Fibroblast of skin of right quadriceps (primary cell): ENCODE measurements at places on chromosomes 3 and 15.

DNA sequence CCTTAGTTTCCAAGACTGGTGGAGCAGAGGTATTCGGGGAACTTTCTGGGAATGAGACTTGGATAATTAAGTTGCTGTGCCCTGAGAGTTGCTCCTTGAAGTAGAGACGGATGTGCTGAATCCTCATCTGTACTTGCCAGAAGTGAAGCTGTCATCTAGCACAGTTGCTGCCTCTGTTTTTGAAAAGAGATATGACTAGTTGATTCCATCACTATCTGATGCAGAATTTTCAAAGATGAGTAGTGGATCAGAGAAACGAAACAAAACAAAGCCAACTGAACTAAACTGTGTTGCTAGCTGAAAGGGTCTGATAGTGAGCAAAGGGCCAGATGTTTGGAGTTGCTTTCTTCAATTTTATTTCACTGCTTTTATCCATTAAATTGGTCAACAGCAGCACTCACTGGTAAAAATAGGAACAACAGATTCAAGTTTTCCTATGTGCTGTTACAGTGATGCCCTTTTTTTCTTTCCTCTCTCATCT, 52.7 kb downstream of the MITF start:
- peak; percentile 42 for DNase-seq

- DNase-seq: no peak
Measured at GRCh38 chr3:13883681-13884080, 3.8 kb upstream of the WNT7A start.

GRCh38 chr3:171334465-171334811, 125.8 kb downstream of the TNIK start:
- no peak for DNase-seq

DNA sequence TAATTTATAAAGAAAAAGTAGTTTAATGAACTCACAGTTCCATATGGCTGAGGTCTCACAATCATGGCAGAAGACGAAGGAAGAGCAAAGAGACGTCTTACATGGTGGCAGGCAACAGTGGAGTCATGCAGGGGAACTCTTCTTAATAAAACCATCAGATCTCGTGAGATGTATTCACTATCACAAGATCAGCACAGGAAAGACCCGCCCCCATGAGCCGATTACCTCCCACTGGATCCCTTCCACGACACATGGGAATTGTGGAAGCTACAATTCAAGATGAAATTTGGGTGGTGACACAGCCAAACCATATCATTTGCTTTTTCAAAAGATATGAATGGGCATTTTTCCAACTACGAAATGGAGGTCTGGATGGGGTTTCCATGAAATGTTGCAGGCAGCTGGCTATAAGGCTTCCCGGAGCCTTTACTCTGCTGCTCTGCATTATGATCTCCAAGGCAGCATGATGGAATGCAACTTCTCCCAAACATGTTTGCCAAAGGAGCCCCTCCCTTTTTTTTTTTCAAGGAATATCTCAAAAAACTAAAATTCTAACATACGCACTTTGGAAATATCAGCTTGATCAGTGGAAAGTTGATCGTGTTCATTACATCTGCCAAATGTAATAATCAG, 189.7 kb downstream of the MEX3B start:
- no peak for DNase-seq

DNA sequence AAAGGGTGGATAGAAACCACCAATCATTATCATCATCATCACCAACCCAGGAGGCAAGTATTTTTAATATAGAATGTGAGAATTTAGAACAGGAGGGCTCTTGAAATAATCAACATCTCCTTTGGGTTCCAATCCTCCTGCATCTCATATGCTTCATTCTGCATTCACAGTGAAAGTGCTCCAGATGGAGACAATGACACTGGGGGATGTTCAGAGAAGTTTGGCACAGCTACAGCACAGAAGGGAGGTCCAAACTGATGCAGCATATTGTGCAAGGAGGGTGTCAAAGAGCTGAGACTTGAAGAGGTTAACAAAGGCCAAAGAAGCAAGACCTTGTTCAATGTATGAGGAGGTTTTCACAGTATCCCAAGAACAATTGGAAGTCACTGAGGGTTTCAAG, 767.1 kb downstream of the NTRK3 start:
- DNase-seq: no peak

DNA sequence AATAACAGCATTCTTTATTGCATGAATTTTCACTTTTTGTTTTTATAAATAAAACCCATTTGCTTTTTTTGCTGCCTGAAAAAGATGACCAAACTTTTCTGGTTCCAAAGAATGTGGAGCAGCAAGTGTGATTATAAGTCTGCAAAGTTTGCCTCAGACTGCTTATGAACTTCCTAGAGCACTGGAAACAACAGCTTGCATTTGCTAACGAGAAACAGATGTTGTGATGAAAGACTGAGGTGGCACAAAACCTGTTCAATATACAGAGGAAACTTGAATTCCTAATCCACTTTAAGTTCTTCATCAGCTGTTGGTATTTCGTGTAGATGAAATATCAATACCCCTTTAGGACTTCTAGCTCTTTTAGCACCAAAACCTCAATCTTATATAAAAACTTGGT, 9.3 kb downstream of the ZPLD1 start:
- peak; percentile 42 for DNase-seq

DNA sequence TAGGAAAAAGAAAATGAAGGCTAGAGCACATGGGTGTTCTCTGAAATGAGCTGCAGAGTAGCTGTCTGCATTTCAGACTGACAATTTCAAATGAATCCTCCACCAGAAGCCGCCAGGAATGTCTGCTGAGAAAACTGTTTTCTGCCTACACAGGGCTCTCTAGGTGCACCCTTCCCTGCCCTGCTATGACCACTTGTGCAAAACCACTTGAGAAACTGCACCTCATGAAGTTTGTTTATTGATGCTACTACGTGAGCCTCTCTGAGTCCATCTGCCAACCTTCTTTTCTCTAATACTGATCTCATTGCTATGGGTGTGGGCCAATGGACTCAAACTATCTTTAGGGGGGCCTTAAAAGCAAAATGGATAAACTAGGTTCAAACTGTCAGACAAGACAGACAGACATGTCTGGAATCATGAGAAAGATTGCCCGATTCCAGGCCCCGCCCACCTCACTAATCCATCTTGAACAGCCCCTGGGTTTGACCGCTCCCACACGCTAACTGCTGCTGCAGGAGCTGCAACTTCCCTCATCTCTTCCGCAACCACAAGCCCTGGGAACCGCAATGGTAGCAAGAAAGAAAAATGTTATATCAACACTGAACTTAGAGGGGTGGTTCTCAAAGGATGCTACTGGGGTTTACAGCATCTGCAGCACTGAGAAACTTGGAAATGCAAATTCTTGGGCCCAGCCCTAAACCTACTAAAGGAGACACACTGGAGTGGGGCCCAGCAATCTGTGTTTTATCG, 9.0 kb upstream of the CD47 start:
- no peak for DNase-seq

GRCh38 chr3:30289766-30290165, 316.6 kb upstream of the TGFBR2 start:
- DNase-seq: no peak

DNA sequence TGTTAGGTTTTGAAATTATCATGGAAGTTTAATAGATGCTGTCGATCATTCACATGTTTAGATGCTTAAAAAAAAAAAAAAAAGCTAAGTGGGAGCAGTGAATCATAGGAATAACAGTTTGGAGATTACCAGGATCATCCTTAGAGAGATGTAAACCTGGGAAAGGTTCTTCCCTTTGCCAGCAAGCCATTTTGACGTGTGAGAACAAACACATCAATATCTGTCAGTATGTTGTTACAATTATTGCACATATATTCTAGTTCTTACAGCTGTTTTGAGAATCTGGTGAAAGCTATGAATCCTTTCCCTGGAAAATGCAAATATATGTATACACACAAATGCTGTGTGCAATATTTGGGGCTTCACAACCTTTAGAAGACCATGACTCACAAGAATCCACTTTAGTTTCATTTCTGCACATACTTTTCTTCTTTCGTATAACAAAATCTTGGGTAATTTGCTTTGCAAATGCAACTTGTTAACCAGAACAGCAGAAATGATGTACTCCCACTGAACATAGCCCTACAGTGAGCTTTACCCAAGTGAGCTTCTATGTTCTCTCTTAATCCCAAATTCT, 12.0 kb downstream of the NFKBIZ start:
- peak; percentile 14 for DNase-seq

- DNase-seq: no peak
Measured at GRCh38 chr3:68706536-68706935, 225.8 kb downstream of the TAFA4 start.

- no peak for DNase-seq
Measured at GRCh38 chr3:4850211-4850927, 128.9 kb upstream of the BHLHE40 start.

- no peak for DNase-seq
Measured at GRCh38 chr15:39157882-39158281, 423.0 kb upstream of the THBS1 start.

DNA sequence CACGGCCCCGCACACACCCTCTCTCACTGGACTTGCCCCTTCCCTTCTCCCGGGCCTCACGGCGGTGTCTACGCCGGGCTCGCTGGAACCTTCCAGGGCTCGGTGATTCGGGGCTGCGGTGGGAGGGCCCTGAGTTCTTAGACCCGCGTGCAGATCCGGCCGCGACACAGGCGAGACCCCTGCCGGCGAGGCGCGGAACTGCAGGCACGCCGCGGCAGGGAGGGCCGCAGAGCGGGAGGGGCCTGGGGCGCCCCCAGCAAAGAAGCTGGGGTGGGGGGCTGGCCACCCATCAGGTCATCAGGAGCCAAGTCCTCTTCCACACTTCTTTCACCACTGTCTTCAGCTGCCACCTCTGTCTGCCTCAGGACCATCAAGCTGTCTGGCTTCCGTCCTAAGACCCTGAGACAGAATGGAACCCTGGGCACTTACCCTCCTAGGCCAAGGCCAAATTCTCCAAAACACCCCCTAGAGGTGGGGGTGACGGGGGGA, 164.5 kb downstream of the XXYLT1 start:
- peak; percentile 65 for DNase-seq

DNA sequence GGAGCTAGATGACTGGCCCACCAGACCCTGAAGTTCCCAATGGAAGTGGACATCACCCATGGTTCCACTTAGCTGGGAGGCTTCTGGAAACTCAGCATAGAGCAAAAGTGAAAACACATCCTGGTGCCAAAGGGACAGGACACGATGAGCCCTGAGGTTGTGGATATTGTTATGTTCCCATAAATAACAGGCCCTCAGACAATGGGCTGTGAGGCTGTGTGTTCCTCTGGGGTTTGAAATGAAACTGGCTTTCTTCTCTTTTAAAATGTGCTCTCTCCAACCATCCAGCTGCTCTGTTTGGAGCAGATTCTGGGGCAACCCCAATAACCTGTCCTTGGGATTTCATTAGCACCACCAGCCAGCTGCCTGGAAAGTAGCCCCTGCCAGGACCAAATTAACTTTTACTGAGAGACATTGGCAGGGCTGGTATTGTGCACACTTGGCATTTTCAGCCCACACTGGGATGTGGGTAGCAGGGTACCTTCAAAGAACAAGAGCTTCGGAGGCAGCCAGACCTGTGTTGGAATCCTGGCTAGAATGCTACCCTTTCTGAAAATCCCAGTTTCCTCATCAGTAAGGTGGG, 97.5 kb downstream of the DNAJB8 start:
- no peak for DNase-seq

DNA sequence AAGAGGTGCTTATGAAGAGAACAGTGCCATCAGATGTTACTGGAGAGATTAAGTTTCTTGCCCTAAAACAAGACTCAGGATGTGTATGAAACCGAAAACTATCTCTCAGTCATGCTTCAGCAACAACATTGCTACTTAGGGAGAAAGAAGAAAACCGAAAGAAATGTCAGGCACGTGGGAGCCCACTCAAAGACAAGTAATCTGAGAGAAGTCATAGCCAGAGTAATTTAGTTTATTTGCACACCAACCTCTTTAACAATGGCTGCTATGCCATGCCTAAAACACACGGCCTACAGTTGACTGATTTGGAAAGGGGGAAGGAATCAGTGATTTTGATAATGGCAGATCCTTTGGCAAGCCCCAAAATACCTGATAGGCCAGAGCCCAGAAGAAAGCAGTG, 162.9 kb downstream of the TIGIT start:
- no peak for DNase-seq

DNA sequence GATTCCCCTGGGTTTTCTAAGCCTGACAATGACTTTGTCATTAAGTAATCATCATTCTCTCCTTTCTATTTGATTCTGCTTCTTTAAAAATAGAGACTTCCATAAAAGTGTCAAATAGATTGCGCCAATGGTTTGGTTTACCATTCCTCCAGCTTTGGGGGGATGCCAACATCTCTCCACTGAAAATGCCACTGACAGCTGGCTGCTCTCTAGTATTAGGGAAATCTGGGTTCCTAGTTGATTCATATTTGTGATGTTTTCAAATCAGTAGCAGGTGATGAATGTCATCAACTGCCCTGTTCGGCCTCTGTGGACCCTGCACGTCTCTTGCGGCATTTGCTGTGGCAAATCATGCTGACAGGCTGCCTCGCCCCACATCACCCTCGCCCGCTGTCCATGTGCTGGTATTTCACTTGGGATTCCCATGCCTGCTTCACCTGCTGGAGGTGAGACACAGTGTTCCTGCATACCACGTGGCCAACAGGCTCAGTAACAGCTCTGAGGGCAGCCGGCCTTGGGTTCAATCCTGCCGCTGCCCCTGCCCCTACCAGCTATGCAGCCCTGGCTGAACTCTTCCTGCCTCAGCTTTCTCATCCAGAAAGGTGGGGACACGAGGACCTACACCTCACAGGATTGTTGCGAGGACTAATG, 28.1 kb downstream of the ZXDC start:
- no peak for DNase-seq

DNA sequence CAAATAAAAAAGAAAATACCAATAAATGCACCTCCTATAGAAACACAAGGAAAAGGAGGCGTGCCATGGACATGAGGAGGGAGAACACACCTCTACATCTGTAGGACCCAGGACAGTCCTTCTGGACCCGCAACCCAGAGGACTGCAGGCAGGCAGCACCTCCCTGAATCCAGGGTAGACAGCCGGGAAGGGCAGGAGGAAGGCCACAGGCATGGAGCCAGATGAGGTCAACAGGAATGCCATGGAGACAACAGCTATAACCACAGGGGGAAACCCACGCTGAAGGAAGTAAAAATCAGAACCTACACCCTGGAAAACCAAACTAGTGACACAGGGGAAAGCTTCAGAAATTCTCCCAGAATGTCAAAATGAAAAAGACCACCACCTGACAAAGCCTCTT, 248.8 kb upstream of the NSMCE3 start:
- DNase-seq: no peak

DNA sequence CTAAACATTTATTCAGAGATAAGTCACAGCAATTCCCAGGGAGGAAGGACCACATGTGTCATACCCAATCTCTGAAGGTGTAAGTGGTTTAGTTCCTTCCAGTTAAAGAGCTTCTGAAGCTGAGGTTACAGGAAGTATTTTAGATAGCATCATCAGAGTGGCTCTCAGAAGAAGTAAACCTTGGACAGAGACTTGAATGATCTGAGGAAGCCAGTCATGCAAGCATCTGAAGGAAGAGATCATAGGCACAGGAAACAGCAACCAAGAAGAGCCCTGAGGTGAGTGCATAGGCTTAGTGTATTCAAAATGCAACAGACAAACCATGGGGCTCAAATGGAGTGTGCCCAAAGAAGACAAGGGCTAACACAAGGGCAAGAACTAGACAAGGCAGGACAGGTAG, 210.3 kb downstream of the ULK4 start:
- no peak for DNase-seq
